ENCODE measurements at places on chromosomes 2 and 18. TPM values are rescaled to one million over a fixed set of nuclear protein-coding genes. Genes with fewer than 3 reads are reported as not detected.

The MC5R gene
- not detected for total RNA-seq

The CPO gene
- 0.19 TPM for total RNA-seq

The LDLRAD4 gene
- 7.0 TPM for total RNA-seq

The UGT1A7 gene
- total RNA-seq: not detected

The GPD2 gene
- total RNA-seq: 42.1 TPM

The ALK gene
- total RNA-seq: not detected

The GALNT3 gene
- 0.33 TPM for total RNA-seq

The OSR1 gene
- not detected for total RNA-seq

The NRP2 gene
- 443 TPM for total RNA-seq

The KCNIP3 gene
- 0.48 TPM for total RNA-seq

The NBAS gene
- 82.6 TPM for total RNA-seq

The REG3A gene
- total RNA-seq: not detected

The CROCC2 gene
- total RNA-seq: not detected

The NR4A2 gene
- under 0.01 TPM for total RNA-seq

The CDH2 gene
- total RNA-seq: 5.8 TPM

The TGFBRAP1 gene
- total RNA-seq: 54.4 TPM

The ABCB11 gene
- 0.98 TPM for total RNA-seq

The GEN1 gene
- total RNA-seq: 10.8 TPM

The EMILIN1 gene
- 1.4 TPM for total RNA-seq

The SCLY gene
- total RNA-seq: 11.1 TPM

The SMYD5 gene
- 19.4 TPM for total RNA-seq

The DCDC2C gene
- not detected for total RNA-seq

The ZSWIM2 gene
- 0.10 TPM for total RNA-seq

The STARD6 gene
- 0.33 TPM for total RNA-seq

The ZNF397 gene
- 8.5 TPM for total RNA-seq

The MATN3 gene
- total RNA-seq: 1.4 TPM

The CD8B2 gene
- not detected for total RNA-seq

The ARL5A gene
- total RNA-seq: 109 TPM

The CNGA3 gene
- total RNA-seq: not detected

The PDE11A gene
- 0.10 TPM for total RNA-seq

The IWS1 gene
- total RNA-seq: 38.4 TPM

The HEATR5B gene
- 28.4 TPM for total RNA-seq

The FLACC1 gene
- 0.65 TPM for total RNA-seq

The HJURP gene
- 25.5 TPM for total RNA-seq

The NTSR2 gene
- total RNA-seq: not detected

The SLC38A11 gene
- not detected for total RNA-seq

The IL37 gene
- not detected for total RNA-seq

The DLGAP1 gene
- total RNA-seq: 0.10 TPM

The CCBE1 gene
- 3.3 TPM for total RNA-seq

Data from vein endothelial cell (primary cell).